Germinal center (tissue), 1 donor: ENCODE measurements at places on chromosomes 4 and X.

- DNase-seq = no peak
These were observed 159.4 kb downstream of the OPHN1 start for GRCh38 chrX:68273887-68274286.

GRCh38 chr4:45004847-45005565 is 278.6 kb upstream of the GNPDA2 start:
- no peak for DNase-seq

DNA sequence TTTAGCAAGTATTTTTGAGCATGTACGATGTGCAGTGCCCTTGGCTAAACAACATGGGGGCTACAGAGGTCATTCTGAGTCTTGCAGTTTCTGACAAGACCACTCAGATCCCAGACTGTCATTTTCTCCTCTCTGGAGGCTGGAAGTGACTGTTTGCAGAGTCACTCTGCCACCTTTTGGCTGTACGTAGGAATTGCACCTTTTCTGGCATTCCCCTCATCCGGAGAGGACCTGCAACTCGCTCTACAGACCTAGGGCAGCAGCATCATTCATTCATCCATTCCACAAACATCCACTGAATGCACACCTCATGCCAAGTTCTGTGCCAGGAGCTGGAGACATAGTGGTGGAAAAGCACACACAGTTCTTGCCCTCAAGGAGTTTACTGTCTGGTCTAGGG is 160.4 kb upstream of the GPR101 start:
- DNase-seq = no peak

DNA sequence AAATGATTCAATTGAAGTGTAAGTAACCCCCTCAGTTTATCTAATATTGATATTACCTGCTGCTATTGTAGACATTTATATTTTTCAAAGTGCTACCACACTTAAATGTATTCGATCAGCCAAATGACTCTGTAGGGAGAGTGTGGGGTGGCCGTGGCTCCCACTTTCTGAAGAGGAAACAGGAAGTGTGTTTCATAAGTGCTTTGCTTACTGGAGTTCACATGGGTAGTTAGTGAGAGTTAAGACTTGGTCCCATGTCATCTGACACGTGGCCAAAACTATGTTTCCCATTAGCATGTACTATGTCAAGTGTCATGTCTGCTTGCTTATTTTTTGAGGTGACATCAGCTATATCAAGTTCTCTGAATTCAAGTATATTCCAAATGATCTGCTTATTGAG is 308.1 kb upstream of the GATB start:
- DNase-seq = no peak

DNA sequence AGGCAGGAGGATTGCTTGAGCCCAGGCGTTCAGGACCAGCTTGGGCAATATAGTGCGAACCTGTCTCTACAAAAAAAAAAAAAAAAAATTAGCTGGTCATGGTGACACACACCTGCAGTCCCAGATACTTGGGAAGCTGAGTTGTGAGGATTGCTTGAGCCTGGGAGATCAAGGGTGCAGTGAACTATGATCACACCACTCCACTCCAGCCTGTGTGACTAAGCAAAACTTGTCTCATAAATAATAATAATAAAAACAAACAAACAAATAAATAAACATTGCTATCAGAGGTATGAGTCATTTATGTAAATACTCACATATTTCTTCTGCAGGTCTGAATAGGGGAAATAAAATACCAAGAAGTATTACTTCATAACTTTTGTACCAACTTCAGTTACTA is 1372.7 kb upstream of the AGA start:
- no peak for DNase-seq

GRCh38 chrX:107712231-107713202 is 63.1 kb downstream of the TSC22D3 start:
- DNase-seq = no peak

DNA sequence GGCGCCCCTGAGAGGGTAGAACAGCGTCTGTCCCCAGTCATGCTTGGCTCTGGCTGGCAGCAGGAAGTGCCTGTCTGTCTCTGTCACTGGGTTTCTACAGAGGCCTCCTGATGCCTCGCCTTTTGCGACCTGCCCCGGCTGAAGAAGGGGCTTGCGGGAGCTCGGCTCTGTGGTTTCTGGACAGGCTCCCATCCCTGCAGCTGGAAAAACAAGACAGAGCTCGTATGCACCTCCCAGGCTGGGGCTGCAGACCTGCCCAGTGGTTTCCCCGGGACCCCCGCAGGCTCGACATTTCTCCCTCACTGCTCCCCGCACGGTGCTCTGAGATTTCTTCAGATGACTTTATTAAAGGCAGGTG is 57.0 kb upstream of the SORCS2 start:
- DNase-seq = no peak

DNA sequence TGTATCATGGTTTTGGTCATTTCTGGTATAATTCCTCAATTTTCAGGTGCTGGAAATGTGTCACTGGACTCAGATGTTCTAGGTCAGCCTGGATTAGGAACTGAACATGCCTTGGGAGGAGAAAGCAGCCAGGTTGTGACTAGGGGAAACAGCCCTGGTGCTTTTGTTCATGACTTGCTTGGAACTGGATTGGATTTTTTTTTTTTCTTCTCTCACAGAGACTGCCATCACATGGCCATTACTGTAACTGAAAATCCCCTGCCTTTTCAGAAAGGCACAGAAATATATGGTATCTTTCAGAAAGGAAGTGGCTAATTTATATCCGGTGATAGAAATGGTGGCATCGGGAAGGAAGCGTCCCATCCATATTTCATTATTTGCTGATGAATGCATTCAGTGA is 34.6 kb downstream of the SEPTIN11 start:
- peak; percentile 7 for DNase-seq

GRCh38 chr4:92334716-92335350 is 31.1 kb downstream of the GRID2 start:
- DNase-seq = no peak

- DNase-seq = no peak
These were observed 8.3 kb upstream of the VEGFC start for GRCh38 chr4:176800891-176801534.

DNA sequence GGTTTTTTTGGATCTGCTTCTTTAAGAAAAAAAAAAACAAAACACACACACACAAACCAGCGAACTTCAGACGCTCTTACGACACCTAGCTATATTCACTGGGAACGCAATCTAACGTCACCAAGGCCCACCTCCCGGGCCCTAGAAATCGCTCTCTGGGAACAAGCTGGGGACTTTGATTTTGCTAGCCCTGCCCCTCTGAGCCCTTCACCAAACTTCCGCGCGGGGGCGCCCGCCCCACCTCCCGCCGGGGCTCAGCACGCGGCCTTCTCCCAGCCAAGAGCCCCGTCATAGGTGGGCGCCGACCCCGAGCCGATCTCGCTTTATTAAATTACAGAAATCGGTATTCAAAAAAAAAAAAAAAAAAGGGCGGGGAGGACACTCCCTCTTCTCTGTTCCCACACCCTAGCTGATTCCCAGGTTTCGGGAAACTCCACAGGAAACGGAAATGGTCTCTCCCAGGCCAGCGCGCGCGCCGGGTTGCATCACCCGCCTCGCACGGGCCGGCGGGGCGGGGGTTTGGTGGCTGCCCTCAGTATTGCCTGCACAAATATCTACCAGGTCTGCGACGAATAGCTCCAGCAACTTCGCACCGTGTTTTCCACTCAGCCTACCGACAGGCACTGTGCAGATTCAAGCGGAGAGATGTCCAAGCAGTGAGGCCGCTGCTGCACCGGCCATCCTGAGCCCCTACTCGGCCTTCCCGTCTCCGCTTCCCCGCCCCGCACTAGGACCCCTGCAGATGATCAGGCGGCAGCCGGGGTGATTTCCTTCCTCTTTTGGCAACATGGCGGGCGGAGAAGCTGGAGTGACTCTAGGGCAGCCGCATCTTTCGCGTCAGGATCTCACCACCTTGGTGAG is at the start of gene EIF2S3:
TSS of gene EIF2S3 (plus strand) at position 775 of the 861 bp plus-strand sequence. CDS start at position 788, 13 bp downstream.
- peak; percentile 81 for DNase-seq
